Left lobe of liver (tissue), 2 donors: ENCODE measurements at places on chromosomes 2 and 18. TPM values are rescaled to one million over a fixed set of nuclear protein-coding genes. Genes with fewer than 3 reads are reported as not detected.
A peak's percentile ranks its signal among the peaks of the same experiment; 100 is the strongest.

OR6B2 gene
- not detected for total RNA-seq

- DNase-seq = no peak
Measured at GRCh38 chr2:126657148-126657635, 1.2 kb downstream of the GYPC start.

TUBA3D gene
- total RNA-seq = 0.15 TPM

GRCh38 chr18:8389391-8390340 is 219.6 kb upstream of the RAB12 start:
- peak; percentile 56 for DNase-seq

OXER1 gene
- total RNA-seq = 29.7 TPM

DNA sequence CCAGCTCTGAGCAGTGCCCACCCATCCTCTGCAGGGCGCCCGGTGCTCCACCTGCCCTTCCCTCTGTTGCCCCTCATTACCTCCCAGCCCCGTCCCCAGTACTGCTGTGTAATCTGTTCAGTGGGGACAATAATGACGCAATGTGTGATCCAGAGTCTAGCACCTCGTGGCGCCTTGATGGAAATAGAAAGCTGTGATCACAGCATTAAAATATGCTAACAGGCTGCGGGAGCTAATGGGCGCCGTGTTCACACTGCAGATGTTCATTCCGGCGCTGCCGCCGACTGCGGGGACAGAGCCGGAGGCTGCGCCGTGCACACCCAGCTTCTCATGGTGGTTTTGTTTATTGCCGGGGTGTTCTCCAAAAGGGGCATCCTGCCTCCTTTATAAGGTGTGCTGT is 235.2 kb downstream of the LDLRAD4 start:
- no peak for DNase-seq

- DNase-seq = no peak
Measured at GRCh38 chr18:68462766-68463165, 252.1 kb downstream of the TMX3 start.

DNA sequence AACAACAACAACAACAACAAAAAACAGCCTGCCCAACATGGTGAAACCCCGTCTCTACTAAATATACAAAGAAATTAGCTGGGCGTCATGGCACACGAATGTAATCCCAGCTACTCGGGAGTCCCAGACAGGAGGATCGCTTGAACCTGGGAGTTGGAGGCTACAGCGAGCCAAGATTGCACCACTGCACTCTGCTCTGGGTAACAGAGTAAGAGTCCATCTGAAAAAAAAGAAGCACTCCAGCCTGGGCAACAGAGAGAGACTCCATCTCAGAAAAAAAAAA is 344.1 kb upstream of the PLGLB2 start:
- DNase-seq = no peak

DNA sequence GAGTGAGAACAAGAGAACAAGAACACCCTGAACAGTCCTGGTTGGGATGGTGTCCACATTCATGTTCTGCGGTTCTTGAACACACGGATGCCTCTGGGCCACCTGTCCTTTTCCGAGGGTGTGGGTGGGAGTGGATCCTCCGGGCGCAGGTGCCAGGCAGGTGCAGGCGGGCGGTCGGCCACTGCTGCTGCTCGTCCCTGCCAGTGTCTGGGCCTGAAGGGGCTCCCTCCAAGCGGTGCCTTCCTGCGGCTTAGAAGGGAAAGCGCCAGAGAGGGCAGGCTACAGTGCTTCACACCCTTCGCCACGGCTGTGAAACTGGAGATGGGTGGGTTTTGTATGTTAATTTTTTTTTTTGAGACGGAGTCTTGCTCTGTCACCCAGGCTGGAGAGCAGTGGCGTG is 8.0 kb upstream of the D2HGDH start:
- no peak for DNase-seq

GALNT3 gene
- 1.1 TPM for total RNA-seq
